Left renal pelvis (tissue), 4 donors: ENCODE measurements at places on chromosomes 3 and 15. TPM values are rescaled to one million over a fixed set of nuclear protein-coding genes. Genes with fewer than 3 reads are reported as not detected.

- no peak for DNase-seq
Measured at GRCh38 chr3:122271246-122271898, 53.7 kb upstream of the CSTA start.

DNA sequence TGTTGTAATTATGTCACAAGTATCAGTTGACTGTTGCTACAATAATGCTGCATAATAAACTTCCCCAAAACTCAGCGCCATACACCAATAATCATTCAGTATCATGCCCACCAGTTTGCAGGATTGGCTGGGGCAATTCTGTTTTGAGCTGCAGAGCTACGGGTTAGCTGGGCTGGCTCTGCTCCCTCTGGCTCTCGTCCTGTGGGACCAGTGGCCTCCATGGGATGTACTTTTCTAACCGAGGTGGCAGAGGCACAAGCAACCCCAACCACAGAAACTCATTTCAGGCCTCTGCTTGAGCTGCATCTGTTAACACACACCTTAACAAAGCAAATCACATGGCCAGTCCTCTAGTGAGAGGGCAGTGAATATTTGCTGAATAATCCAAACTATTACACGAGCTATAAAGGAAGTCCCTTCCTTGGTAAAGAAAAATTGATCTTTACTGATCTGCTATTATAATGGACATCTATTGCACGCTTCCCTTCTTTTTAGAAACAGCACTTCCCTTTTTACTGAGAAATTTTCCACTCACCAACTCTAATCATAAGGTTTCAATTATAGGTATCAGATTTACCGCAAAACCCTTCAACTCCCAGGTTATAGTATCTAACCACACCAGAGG is 10.9 kb upstream of the BCL2A1 start:
- DNase-seq, result no peak

FAM81A gene
- polyA plus RNA-seq, result 6.3 TPM

DUOXA2 gene
- polyA plus RNA-seq, result not detected

SCAMP5 gene
- polyA plus RNA-seq, result 29.0 TPM

- no peak for DNase-seq
Measured at GRCh38 chr15:100926971-100927756, 8.0 kb downstream of the LRRK1 start.

GASK1A gene
- polyA plus RNA-seq, result 3.6 TPM

DNA sequence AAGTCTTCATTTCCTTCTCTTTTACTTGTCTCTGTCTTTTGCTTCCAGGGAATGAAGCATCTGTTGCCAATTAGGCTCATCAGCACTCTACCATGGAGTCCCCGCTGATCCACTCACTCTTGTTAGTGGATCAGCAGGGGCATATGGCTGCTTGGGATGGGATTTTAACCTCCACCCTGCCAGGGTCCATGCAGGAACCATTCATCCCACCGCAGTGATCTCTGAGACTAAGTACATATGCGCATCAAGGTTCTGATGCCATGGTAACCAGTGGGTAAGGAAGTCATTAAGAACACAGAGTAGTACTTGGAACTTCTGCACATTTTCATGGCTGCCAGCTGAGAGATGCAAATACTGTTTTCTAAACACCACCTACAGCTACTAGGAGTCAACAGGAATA is 374.0 kb upstream of the ALCAM start:
- no peak for DNase-seq

GFM1 gene
- 44.9 TPM for polyA plus RNA-seq

BCL2A1 gene
- 0.21 TPM for polyA plus RNA-seq

DNA sequence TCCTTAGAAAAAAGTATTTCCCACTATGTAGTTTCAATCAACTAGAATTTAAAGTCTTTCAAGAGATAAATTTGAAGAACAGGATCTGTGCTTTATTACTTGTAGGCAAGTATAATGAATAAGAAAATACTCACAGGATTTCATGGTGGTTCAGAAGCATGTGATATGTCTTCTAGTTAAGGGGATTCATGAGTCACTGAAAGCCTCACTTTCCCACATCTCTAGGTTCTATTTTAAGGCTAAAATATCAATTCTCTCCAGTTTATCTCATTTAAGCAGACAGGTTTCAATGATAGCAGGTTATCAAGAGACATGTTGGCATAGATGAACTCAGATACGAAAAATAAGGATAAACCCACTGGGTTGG is 437.8 kb upstream of the BCHE start:
- no peak for DNase-seq
